ENCODE measurements at places on chromosomes 1 and 21. TPM values are rescaled to one million over a fixed set of nuclear protein-coding genes. Genes with fewer than 3 reads are reported as not detected.

The PRKAA2 gene
- total RNA-seq: not detected

The BMP8B gene
- total RNA-seq: 0.26 TPM

The BTBD19 gene
- total RNA-seq: 4.5 TPM

The CNIH3 gene
- total RNA-seq: 2.5 TPM

The AIM2 gene
- total RNA-seq: 1.8 TPM
